ENCODE measurements at places on chromosomes 6 and 20. TPM values are rescaled to one million over a fixed set of nuclear protein-coding genes. Genes with fewer than 3 reads are reported as not detected.

AVP gene
- total RNA-seq: 0.84 TPM

KCNK15 gene
- total RNA-seq: 0.32 TPM

NR2E1 gene
- total RNA-seq: not detected

ADGB gene
- total RNA-seq: not detected

MEA1 gene
- 32.1 TPM for total RNA-seq

- DNase-seq: peak; percentile 32
These were observed 11.8 kb upstream of the ZNF831 start for GRCh38 chr20:59151820-59152219.

GRCh38 chr6:149560736-149561135, 5.4 kb upstream of the GINM1 start:
- no peak for DNase-seq

- DNase-seq: no peak
These were observed 116.1 kb upstream of the CCN2 start for GRCh38 chr6:132067286-132067685.

DNA sequence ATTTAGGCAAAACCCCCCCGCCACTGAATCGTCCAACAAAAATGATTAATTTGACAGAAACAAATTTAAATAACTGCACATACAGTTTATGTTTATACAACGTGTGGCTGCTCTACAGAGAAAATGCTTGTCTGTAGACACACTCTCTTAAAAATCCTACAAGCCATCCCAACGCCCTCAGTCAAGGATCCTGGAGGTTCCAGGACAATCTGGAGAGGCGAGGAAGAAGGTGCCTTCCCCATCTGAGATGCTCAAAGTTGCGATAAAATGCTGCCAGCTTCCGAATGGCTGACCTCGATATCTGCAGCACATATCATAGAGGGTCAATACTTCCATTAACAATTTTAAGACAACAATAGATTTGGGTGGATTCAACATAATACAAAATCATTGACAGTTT, 25.3 kb downstream of the ZNF217 start:
- DNase-seq: no peak

DNA sequence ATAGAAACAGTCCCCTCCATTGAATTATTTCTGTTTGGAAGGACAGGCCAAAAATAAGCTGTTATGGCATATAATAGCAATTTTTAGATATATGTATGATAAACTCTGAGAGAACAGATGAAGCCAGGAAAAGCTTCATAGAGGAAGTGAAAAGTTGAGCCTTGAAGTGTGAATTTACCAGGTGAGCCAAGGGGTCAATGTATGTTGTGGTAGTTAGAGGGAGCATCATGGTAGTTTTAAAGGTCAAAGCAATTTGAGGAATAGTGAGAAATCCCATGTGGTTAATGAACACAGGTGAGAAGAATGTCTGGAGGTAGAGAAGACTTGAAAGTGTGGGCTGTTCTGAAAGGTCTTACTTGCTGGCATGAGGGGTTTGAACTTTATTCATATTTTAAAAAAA, 47.0 kb downstream of the COL19A1 start:
- DNase-seq: no peak

DNA sequence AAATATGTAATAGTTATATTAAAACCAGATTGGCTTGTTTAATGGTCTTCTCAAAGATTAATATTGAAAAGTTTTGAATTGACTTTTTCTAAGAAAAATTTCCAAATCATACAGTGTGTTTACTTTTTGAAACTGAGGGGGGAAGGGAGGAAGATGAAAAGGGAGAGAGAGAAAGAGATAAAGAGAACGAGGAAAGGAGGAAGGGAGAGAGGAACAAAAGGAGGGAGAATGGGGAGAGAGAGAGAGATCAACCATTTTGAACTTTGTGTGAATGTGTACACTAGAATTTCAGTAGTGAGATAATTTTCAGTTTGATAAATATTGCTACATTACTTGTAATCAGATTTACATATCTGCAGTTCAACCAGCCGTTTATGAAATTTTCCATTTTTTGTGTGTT, 124.5 kb downstream of the EPHA7 start:
- DNase-seq: no peak

DNA sequence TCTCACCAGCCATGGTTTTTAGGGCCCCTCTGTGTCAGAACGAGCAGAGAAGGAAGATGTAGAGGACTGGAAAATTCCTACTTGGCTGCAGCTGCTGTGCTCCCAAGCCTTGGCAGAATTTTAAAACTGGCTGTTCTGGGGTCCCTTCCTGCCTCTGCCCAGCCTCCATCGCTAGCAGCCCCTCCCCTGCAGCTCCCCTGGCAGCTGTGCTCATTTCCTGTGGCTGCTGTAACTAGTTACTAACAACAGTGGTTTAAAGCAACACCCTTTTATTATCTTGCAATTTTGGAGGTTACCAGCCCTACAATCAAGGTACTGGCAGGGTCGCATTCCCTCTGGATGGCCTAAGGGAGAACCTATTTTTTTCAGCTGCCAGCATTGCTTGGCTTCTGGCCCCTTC, 3.7 kb upstream of the CST11 start:
- no peak for DNase-seq

GRCh38 chr20:57953638-57954037, 243.8 kb upstream of the PMEPA1 start:
- DNase-seq: no peak

GRCh38 chr20:51135926-51136715, 113.2 kb upstream of the KCNG1 start:
- no peak for DNase-seq

DNA sequence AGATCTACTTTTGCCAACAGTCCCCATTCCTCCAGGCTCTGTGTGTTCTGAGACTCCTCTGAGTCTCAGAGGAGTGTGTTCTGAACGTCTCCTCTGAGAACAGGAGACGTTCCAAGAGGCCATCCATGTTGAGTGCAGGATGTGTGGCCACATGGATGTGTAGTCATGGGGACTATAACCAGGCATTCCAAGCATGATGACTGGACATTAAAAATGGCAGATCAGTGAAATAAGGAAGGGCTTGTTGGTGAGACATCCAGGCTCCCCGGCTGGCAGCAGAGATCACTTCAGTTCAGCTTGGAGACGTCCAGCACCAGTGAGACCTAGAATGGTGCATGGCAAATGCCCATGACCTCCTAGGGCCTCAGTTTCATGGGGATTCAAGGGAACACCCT, 34.3 kb upstream of the POU5F1 start:
- no peak for DNase-seq

DNA sequence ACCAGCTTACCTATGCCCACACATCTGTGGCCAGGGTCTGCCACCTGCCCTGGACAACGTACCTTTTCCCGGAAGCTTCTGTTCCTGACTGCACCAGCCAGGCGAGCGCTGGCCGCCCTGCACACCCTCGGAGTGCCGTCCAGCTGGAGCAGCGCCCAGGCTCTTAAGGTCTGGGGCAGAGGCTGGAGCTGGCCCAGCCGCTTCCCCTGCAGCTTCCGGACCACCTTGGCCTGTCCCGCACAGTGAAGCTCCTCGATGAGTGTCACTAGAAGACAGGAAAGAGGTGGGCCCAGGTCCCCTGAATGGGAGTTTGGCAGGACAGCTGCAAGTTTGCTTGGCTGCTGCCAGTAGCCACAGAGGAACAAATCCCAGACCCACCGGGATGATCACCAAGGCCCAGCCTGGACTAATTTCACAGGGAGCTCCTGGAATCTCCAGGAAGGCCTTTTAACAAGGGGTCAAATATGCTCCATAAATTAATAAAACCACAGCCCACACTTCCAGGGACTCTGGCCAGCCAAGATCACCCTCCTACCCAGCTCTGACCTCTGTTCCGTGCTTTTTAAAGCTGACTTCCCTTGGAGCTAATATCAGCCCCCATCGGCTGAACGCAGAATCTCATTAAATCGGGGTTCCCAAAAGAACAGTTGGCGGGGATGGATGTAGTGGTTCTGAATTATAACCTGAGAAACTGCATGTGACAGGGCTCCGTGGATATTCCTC, 82.3 kb downstream of the PTPN1 start:
- peak; percentile 84 for DNase-seq
